ENCODE measurements at places on chromosomes 12 and 14.

DNA sequence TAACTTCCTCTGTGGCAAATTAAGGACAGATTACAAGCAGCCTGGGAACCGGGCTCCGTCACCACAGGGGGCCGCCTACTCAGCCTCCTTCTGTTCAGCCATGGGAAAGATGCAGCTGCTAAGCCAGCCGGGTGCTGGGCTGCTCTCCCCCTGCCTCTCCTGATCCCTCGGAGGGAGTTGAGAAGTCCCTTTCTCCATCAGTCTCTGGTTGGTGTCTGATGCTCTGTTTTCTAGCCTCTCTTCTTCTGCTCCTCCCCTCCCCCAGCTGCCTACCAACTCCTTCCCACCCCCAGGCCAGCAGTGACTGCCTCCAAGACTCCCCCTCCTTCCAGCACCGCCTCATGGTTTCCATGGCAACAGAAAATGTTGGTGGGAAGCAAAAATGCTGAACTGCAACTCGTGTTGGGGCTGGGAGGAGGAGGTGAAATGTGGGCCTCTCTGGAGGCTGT, 486.7 kb downstream of the APAF1 start:
- DNase-seq: no peak

DNA sequence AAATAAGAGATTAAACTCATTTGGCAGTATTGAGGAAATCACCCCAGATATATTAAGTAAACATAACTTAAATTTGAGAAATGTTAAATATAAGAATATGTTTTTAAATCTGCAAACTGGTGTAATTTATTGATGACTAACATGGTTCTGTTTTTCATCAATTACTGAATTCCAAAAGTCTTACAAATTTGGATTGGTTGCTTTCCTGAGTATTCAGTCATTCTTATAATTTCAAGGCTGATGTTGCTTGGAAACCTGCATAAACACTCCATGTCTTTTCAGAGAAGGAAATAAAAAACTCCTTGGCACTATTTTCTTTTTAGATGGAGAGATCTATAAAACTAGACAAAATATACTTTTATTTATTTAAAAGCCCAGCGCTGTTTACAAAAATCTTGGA, 71.7 kb downstream of the NOVA1 start:
- DNase-seq: no peak

- no peak for DNase-seq
These were observed 409.0 kb upstream of the DCN start for GRCh38 chr12:91591639-91591987.

DNA sequence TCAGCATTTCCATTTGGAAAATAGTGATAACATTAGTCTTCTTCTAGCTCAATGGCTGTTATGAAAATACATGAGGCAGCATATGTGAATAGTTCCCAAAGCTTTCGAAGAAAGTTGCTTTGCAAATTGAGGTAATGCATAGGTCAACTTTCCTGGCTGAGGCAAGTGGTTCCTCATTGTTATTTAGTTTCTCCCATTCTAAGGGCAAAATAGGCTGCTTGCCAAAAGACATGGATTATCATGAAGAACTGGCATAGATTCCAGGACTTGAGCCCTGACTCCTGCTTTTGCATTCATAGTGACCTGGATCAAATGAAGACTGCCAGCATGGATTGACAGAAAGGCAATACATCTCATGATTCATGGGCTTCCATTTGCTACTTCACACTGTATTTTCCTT, 35.7 kb downstream of the LRFN5 start:
- no peak for DNase-seq

GRCh38 chr12:111457071-111457470, 51.3 kb downstream of the SH2B3 start:
- no peak for DNase-seq

- DNase-seq: no peak
These were observed 336.0 kb downstream of the CEP128 start for GRCh38 chr14:80605536-80605935.

- no peak for DNase-seq
These were observed 367.5 kb downstream of the DAD1 start for GRCh38 chr14:22221508-22221907.

GRCh38 chr12:121717041-121717699, 4.6 kb downstream of the TMEM120B start:
- DNase-seq: peak; percentile 37

DNA sequence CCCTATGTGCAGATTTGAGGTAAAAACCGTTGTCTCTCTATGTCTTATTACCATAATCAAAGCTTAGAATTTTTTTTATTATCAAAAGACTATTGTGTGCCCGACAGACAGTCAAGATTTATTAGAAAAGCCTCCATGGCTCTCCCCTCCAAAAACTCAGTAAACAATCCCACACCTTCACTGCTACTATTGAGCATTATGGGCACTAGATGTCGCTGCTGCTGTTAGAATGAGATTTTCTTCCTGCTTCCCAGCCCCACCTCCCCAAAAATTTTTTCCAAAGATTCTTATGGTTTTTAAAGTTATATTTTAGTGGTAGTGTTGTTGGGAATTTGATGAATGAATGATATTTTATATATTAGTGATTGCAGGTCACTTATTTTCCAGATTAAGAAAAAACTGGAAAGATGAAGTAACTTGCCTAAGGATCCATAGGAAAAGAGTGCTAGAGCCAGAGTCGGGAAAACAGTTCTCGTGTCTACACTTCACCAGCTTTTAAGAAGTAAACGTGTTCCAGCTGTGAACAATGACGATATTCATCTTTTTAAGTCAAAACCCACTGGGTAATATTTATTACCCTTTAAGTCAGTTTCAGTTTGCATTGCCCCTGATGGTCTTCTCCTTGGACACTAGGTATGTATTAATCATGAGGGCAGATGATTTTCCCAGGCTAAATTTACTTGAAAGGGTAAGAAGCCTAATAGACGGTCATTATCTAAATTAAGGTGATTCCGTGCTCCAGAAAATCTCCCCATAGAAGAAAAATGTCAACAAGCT, 12.2 kb upstream of the FOXG1 start:
- DNase-seq: peak; percentile 58

GRCh38 chr12:31600252-31600651, 9.3 kb upstream of the DENND5B start:
- DNase-seq: no peak

GRCh38 chr12:20155374-20155773, 213.0 kb upstream of the PDE3A start:
- no peak for DNase-seq

DNA sequence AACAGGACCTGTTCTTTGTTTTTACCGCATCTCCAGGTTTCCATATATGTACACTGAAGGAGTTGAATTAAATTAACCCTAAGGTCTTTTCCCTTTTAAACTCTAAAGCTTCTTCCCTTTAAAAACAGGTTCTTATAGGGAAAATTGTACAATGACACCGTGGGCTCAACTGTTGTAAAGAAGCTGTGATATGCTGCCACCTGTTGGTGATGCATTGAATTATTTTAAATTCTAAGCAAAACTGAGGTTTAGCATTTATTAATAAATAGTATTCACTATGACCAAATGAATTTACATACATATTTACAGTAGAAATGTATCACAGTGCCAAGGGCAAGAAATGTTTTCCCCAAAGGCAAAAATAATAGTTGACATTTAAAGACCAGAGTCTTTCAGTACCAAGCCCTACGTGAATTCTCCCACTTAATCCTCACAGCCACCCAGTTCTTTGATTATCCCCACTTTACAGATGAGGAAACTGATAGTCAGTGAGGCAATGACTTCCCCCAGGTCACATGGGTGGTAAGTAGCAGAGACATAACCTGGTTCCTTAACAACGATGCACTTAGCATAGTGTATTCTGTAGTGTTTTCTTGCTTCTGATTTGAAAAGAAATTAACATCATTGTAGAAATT, 35.7 kb upstream of the TMEM263 start:
- peak; percentile 63 for DNase-seq

DNA sequence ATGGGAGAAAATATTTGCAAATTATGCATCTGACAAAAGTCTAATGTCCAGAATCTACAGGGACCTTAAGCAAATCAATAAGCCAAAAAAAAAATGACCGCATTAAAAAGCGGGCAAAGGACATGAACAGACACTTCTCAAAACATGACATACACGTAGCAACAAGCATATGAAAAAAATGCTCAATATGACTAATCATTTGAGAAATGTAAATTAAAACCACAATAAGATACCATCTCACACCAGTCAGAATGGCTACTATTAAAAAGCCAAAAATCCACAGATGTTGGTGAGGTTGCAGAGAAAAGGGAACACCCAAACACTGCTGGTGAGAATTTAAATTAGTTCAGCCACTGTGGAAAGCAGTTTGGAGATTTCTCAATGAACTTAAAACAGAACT, 16.1 kb downstream of the PAWR start:
- no peak for DNase-seq

GRCh38 chr12:115174920-115175319, 490.9 kb upstream of the TBX3 start:
- DNase-seq: no peak

- DNase-seq: peak; percentile 99
These were observed 37.5 kb downstream of the SLC38A4 start for GRCh38 chr12:46788072-46788887.

GRCh38 chr12:128586451-128587029, 237.2 kb downstream of the SLC15A4 start:
- no peak for DNase-seq

DNA sequence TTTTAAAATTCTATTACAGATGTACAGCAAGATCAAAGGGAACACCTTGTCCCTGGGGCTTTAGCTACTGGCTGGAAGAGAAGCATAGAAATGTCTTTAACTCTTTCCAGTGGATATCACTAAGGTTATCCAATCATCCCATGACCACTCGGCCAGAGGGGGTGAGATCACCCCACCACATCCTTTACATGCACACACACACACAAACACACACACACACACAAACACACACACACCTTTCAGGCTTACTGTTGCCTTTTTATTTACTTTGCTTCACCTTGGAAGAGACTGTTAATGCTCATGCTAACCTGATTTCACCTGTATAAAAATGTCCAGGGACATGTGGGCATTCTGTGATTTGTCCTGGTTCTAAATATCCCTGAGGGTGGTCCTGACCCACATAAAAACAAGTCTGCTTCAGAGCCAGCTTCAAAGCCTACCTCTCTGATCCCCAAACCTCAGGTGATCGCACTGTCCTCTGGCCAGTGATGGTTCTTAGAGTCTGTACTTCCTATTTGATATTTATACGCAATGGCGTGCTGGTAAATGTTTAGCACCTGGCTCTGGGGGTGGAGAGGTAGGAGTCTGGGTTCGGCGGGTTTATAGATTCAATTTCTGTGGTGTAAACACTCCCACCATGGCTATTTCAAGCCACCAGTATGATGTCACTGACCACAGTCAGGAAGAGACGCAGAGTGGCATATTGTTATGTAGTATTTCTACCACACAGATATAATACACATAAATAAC, 166.1 kb upstream of the EEA1 start:
- no peak for DNase-seq

- no peak for DNase-seq
These were observed 20.2 kb upstream of the DUSP16 start for GRCh38 chr12:12582895-12583303.

DNA sequence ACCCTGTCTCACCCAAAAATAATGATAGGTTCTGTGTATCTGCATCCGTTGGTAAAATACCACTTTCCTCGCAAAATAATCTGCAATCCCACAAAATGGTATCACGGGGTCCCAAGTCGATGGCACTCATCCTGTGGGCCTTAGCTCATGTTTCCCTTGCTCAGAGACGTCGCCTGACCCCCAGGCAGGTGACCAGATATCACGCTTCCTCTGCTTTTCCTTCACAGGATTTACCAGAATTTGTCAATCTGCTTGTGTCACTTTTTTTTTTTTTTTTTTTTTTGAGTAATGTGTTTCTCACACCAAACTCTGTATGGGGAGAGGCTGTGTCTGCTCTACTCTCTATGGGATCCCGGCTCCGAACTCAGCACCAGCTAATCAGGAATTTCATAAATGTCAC, 162.7 kb downstream of the PRKCH start:
- DNase-seq: no peak

DNA sequence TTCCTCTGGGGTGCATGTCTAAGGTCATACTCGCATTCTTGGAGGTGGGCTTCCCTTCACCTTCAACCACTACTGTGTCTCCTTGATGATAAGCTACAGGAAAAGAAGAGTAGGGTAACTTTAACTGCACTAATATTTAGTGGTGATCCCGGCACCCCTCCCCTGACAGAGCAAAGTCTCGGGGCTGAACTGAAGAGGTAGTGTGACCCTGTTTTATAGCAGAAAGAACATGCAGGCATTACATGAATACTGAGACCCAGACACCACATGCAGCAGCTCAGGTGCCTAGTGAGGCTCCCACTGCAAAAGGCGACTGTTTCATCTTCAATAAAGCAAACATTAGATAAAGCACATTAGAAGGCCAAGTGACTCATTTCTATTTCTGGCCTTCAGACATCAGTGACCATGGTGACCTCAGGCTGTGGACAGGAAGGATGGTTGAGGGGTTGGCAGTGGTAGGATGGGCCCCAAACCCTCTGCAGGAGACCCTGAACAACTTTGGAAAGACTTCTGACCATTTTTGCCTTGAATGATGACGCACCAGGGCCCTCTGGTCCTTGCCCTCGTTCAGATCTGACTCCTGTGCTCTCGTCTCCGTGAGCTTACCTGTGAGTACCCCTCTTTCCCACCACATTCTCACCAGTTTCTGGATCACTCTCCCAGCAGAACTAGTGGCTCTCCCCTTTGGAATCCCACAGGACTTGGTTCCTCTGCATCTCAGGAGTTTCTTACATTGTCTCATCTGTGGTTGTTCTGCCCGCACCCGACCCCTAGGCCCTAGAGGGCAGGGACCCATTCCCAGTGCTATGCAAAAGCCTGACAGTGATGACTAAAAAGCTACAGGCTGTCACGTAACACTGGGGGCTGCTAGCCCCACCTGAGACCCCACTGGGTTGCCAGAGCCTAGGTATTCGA, 23.8 kb upstream of the JPH4 start:
- no peak for DNase-seq

DNA sequence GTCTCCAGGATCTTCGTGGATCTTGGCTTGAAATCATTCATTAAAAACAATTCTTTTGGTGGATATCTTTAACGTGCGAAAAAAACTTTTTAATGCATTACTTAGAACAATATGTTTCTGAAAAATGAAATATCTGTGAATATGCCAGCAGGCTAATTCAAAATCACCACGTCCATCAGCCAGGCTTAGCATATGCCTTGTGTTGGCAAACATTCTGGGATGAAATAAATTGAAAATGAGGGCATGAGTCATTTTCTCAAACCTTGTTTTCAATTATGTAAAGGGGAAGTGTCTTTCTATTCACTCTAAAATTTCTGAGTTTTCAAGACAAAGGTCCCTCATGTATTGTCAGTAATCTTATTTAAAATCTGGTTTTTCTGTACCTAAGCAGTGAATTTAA, 393.9 kb downstream of the PAWR start:
- DNase-seq: no peak

GRCh38 chr12:12128670-12129069, 57.9 kb downstream of the BCL2L14 start:
- no peak for DNase-seq

DNA sequence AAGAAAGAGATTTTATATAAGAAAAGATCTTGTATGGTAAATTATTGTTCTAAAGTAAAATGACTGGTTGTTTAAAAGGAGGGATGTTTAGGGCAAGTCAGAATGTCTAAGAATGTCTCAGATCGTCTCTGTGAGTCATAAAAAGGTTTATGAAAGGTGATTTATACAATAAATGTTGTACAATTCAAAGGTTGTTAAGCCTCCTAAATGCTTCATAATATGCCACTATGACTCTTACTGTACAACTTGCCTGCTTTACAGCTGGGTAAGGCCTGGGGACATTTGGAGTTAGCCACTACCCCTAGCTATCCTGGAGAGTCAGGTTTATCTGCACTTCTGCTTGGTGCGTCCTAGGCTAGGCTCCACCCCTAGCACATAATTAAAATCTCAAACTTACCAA, 927.4 kb downstream of the FSCB start:
- DNase-seq: no peak

Data from dermis microvascular lymphatic vessel endothelial cell (primary cell).